ENCODE measurements at places on chromosomes 16 and 17.

DNA sequence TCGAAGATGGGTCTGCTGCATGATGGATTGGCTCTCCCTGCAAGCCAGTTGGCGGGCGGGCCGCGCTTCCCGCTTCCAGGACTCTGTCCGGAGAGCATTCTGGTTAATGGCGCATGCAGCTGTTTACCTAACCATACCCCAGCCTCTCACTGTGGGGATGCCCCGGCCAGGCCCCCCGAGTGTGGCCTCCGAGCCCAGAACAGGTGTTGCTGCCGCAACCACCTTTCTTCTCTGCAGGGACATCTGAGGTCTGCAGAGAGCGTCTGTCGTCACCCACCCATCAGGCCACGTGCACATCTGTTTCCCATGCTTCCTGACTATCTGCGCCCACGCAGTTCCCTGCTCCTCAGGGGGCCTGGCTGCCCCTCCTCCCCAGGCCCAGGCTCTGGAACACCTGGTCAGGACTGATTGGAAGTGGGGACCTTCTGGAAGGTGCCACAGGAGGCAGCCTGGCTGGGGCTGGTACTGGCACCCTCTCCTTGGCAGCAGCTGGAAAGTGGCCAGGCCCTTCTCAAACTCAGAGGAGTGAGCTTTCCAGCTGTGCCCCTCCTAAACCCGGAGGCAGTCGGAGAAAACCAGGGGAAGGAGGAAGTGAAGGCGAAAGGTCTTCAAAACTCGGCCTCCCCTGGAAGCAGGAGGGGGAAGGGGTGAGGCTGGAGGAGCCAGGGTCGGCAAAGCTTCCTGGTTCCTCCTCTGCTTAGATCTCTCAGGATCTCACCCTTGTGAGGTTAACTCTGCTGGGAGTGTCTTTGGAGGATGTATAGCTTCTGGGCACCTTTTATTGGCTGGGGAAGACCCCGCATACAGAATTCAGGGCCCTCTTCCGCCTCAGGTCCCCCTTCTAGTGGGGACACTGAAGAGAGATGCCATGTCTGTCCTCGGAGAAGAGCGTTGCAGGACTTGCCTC lies 64.5 kb upstream of the CIBAR2 start:
- DNase-seq, result no peak

GRCh38 chr17:77391668-77392375 lies 251.1 kb downstream of the SEC14L1 start:
- no peak for DNase-seq

DNA sequence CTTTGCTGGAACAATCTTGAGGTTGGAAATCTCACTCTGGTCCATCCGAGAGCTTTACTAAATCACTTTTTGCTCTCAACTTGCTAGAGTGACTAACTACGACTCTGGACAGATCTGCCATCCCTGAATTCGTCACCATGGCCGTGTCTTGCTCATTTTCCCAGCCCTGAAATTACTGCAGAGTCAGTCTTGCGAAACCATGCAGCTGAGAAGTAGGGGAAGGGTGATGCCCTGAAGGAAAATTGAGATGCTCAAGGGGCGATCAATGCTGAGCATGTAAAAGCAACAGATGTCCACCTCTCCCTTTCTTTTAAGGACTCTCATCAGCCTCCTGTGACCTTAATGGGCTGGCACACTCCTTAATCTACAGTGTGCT lies 18.8 kb downstream of the PCTP start:
- no peak for DNase-seq

GRCh38 chr17:79082311-79083190 lies 7.9 kb downstream of the ENGASE start:
- DNase-seq, result no peak

- DNase-seq, result peak; percentile 83
Measured at GRCh38 chr16:81006813-81007695, at the start of the genes CENPN and CMC2. TSS of gene CENPN (plus strand) at chr16:81007214. CDS start at chr16:81011940, 4,726 bp downstream. TSS of gene CMC2 (minus strand) at chr16:81006885. CDS start at chr16:80997394, 9,491 bp downstream.

DNA sequence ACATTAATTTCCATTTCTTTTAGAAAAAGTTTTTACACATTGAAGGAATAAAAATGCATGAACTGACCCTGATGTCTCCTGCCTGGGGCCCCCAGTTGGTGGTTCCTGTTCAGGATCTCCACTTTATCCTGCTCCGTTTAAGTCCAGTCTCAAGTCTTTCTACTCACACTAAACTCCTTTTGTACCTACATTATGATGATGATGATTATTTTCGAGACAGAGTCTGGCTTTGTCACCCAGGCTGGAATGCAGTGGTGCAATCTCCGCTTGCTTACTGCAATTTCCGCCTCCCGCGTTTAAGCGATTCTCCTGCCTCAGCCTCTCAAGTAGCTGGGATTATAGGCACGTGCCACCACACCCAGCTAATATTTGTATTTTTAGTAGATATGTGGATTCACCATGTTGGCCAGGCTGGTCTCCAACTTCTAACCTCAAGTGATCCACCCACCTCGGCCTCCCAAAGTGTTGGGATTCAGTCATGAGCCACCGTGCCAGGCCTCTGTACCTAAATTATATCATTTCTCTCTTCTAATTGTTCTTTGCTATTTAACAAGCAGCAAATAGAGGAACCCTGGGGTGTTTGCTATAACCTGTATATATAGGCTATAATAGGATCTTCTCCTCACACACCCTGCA lies 2.2 kb upstream of the FOXK2 start:
- no peak for DNase-seq

Data from NCI-H510A (cell line).